Kasumi-1 (cell line): ENCODE measurements at places on chromosomes 3 and 15.

DNA sequence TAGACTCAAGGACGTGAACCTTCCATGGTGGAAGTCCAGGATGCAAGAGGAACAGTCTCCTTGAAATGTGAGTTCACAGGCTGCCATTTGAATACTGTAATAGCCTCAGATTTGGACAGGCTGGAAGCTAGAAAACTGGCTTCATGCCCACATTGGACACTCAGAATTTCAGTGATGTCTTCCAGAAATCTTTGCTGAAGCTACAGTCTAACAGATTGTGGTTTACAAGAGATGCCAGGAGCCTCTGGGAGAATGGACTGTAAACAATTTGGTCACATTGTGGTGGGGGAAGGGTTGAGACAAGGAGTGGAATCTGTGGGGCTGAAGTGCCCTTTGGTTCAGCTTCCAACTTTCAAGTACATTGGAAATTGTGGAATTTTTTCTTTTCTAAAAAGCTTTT lies 252.0 kb upstream of the PROK2 start:
- no peak for DNase-seq

DNA sequence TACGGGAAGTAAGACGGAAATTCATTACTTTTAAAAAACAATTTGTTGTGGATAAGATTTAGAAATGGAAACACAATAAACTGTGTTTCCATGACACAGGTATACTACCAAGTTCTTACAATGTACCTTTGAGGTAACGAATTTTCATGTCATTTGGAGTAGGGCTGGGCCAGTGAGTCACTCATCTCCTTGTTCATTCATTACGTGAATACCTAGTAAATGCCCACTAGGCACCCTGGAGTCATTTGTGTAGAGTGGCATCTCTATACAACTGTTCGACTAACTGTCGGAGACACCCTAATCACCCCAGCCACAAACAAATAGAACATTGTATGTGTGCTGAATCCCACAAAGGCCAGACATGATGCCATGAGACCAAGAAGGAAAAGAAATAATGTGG lies 94.8 kb downstream of the IGF1R start:
- DNase-seq, result no peak

DNA sequence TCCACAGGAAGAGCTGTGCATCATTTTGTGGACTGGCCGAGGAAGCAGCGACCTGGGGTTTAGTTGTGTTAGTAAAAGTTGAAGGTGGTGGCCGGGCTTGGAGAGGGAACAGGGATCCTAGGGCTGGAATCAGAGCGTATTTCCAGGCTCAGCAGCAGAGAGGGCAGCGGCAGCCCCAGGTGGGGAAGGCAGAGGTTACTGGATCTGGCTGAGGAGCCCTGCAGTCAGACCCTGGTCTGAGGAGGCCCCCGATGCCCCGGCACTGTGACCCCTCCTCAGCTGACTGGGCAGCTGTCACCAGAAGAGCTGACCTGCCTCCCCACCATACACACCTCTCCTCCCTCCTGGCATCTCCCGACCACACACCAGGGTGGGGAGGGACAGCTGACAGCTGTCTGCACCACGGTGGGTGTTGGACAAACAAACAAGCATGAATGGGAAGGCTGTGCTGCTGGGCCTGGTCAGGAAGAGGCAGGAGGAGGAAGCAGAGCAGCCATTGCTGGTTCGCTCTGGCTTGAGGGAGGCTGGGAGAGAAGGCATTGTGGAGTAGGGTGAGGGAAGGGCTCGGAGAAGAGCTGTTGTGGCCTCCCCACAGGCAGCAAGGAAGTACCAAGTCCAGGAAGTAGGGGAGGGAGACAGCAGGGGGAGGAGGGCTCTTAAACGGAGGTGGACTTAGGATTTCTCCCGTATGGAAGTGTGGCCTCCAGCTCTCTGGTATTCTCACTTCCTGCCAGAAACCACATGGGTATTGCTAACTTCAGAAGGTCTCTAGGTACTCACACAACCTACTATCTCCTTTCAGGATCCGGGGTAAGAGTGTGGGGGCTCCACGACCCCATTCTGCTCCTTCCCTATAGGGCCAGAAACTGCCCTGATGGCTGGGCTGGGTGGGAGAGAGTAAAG lies 49.5 kb upstream of the HACD2 start:
- DNase-seq, result peak; percentile 43

DNA sequence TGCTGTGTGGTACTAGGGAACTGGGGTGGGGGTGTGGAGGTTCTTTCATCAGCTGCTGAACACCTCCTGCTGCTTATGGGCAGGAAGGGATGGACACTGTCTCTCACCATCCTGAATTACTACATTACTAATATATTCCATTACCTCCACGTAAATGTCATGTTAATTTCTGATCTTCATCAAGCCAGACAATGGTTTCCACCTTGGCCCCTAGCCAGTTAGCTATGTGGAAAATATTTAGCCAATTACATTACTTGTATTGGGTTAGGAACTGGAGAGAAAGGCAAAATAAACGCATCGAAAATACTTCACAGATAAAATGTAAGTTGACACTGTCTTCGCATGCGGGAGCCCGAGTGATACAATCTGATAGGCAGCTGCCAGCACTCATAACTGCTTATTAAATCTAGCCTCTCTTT lies 95.1 kb downstream of the FOXP1 start:
- DNase-seq, result no peak

DNA sequence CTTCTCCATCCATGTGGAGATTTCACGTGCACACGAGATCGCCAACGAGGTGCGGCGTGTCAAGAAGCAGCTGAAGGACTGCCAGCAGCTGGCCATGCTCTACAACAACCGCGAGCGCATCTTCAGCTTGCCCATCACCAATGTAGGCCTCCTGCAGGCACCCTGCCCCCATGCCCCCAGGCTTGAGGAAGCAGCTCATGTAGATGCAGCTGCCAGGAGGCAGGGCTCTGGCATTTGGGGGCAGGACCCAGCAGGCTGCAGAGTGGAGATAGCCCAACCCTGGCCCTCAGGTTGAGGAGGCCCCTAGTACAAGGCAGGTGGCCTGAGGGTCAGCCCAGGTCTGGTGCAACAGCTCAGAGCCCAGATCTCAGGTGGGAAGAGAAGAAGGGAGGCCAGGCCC lies 36.4 kb downstream of the DNAH1 start:
- DNase-seq, result no peak

- no peak for DNase-seq
Observed at GRCh38 chr3:152706991-152707713, 127.8 kb upstream of the P2RY1 start.

DNA sequence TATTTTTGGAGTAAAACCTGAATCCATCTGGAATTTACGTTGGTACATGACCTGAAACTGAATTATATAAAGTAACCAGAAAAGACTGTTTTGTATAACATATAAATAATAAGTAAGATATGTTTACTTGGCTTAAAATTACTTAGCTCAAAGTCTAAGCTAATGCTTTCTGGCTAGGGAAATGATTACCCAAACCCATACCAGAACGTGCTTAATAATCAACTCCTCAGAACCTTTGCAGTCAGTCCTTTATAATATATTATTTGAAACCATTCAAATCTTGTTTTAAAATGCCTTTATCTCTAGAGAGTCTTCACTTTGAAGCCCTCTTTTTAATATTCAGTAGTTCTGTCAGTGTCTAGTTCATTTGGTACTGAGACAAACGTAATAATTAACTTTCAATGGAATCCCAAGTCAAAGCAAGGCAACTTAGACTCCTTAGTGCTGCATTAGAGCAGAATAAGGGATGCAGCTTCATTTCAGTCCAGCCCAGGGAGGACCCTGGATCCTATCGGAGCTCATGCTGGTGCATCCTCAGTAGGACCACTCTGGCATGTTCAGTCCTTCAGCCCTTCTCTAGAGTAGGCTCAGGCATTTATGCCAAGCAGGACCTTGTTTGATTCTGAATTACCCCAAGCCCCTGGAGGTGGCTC lies 81.6 kb downstream of the MME start:
- DNase-seq, result no peak

GRCh38 chr15:95884276-95884675 lies 446.2 kb upstream of the NR2F2 start:
- no peak for DNase-seq

- DNase-seq, result no peak
Observed at GRCh38 chr3:17356585-17356984, 385.8 kb downstream of the TBC1D5 start.

GRCh38 chr15:60212536-60212935 lies 185.2 kb downstream of the ANXA2 start:
- no peak for DNase-seq

GRCh38 chr3:124217542-124217941 lies 225.6 kb upstream of the ROPN1 start:
- DNase-seq, result peak; percentile 72

- peak; percentile 23 for DNase-seq
Observed at GRCh38 chr3:119294696-119295671, 801 bp downstream of the ARHGAP31 start.

DNA sequence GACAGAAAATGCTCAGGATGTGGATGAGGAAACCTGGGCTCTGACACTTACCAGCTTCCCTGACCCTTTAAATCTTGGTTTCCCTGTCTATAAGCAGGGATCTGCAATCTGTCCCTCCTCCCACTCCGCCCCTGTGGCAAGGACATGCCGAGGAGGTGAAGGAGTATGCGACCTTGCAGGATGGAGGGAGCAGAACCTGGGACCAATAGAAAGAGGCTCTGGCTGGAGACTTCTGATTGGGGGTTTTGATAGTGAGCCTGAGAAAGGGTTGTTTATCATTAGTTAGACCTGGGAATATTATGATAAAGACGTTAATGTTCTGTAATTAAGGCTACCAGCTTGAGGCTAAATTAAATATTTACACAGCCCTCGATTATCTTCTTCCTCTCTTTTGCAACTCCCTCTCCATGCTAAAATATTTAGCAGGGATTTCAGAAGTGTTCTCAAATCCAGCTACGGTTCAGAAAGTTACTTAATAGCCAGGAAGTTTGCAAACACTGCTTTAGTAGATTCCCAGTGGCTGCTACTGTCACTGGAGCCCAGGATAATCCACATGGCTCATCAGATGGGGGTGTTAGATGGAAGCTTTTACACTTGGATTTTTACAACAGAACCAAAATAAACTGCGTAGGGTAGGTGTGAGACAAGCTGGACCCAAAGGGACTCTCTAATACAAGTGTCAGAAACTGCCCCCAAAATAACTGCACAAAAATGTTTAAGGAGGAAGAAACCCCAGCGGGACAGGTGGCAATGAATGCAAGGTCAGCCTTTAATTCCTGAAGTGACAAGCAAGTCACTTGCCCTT lies 9.2 kb upstream of the PAQR5 start:
- DNase-seq, result no peak

DNA sequence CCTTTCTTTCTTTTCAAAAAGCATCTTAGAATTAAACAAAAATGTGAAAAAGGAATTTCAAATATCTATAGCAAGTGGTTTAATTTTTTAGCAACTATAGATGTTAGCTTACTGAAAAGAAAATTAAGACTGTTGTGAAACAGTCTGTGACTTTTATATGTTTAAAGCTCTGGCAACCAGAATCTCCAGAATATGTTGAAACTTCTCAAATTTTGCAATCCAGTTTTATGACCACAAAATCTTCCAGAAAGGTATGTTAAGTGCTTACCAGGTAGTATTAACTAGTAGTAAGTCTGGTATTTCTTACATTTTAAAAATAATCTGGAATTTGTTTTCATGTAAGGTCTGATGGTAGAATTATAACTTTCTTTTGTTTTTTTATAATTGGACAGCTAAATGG lies 235.0 kb downstream of the SLC9A9 start:
- DNase-seq, result no peak

DNA sequence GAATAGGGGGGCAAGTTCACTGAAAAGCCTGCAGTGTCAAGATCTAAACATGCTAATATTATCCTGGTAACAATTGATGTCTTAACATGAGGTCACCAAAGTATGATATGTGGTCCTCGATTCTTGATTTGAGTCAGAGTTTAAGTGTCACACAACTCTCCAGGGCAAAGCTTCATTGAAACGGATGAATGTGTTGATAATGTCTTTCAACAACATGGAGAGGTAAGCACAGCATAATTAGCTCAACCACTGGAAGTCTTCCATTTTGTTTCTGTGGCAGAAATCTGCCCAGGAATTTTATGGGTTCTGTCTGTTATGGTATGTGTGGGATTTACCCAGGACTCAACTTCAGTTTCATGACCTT lies 591.5 kb downstream of the ZNF385D start:
- no peak for DNase-seq

GRCh38 chr15:29102911-29103823 lies 166.5 kb downstream of the NSMCE3 start:
- DNase-seq, result no peak

DNA sequence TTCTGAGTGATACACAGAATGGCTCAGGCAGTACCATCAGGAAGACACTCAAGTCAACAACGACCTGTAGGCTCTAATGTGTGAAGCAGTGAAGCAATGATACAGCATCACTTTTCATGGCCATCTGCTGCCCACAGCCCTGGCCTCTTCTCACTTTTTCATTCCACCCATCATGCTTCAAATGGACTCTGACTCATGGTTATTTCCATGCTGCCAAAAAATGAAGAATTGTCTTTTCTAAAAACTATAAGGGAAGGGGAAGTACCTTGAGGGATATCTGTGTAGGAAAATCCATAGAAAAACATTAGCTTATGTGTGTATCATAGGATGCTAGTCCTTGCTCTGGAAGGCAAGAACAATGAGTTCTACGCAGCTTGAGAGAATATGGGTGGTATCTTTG lies 11.5 kb downstream of the HGD start:
- no peak for DNase-seq

DNA sequence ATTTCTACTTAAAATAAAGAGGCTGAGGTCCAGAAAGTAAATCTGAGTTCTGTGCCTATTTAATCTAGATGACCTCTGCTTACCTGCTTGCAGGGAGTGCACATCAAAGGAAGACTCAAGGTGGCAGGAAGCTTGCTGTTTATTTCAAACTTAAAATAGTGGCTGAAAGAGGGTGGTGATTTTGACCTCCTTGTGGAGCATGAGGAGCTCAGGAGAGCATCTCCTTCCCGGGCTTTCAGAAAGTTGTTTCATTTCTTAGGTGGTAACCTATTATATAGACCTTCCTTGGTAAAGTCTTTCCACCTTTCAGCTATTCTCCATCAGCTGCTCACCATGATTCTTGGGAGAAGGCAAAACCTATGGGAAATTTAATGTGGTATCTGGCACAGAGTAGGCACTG lies 494 bp downstream of the GCSAM start:
- no peak for DNase-seq

DNA sequence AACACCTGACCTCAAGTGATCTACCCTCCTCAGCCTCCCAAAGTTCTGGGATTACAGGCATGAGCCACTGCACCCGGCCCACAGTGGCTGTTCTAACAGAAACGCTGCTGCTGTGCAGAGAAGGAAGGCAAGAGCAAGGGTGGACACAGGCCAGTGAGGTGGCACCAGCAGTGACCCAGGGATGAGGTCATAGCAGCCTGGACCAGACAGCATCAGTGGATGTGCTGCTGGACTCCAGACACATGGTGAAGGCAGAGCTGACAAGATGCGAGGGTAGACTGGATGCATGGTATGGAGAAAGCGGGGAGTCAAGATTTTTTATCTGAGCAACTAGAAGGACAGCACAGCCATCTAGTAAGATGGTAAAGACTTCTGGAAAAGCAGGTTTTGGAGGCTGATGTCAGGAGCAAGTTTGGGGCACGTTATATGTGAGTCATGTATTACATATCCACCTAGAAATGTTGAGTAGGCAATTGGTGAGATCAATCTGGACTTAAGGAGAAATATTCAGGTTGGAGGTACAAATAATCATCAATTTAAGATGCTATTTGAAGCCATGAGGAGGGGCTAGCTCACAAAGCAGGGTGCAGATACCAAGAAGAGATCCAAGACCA lies 22.1 kb upstream of the TJP1 start:
- DNase-seq, result no peak
